ENCODE measurements at places on chromosomes 2 and 18.

DNA sequence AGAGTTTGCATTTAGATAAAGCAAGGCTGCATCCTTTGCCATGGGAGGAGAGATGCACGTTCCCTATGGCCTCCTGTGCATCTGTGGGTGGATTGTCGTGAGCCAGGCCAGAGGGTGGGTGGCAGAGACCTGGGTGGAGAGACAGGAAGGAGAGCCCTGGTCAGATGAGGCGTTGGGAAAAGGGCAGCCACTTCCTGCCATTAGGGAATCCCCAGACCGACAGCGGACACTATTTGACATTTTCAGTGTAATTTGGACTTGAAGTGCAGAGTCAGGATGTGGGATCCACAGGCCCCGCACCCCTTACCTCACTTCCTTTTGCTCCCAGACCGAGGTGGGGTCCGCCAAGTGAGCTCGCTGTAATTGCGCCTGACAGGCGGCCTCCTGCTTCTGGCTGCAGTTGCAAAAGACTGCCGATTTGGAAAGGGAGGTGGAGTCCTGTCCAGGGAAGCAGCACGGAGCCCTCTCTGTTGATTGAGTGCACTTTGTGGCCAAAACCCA lies 150.0 kb downstream of the DYSF start:
- DNase-seq, result no peak

- no peak for DNase-seq
Observed at GRCh38 chr2:101190747-101191516, 39.8 kb upstream of the TBC1D8 start.

DNA sequence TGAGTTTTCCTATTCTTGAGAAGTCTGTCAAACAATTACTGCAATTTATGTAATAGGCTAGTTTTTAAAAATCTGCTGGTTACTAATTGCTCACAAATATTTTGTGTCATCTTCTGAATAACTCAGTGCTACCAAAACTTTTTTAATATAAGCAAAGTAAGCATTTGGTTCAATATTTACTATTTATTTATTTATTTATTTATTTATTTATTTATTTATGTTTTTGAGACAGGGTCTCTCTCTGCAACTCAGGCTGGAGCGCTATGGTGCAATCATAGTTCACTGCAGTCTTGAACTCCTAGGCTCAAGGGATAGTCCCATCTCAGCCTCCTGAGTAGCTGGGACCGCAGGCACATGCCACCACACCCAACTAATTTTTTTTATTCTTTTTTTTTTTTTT lies 60.4 kb upstream of the CDH20 start:
- DNase-seq, result no peak

GRCh38 chr2:239021224-239021623 lies 173.3 kb downstream of the TWIST2 start:
- DNase-seq, result no peak

- no peak for DNase-seq
Observed at GRCh38 chr2:37013315-37013641, 46.9 kb upstream of the STRN start.

GRCh38 chr18:35998967-35999366 lies 26.5 kb downstream of the RMP24 start:
- no peak for DNase-seq

DNA sequence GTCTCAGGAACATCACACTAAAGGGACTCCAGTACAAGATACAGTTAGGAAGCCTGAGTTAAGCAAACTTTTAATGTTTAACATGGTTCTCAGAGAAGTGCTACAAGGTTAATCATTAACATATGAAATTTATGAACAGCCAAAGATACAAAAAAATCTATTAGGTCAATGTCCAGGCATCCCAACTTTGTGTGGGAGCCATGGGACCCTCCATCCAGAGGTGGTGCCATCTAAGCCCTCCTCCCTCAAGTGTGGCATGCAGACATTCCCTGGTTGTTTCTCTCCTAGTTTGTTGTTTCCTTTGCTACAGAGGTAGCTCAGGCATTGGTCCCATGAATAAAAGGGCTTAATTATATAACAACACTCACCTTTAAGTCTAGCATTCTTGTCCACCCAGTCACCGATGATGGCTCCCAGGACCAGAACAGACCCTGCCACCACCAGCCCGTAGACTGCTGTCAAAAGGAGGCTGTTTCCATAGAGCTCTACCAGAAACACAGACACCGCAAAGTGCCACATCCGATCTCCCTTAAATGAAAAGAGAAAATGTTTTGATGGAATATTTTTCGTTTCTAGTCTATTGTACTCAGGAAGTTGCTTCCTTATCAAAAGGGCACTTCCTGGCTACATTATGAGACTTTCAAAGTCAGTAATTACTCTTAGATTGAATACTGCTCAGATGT lies 5.7 kb downstream of the SLC40A1 start:
- no peak for DNase-seq

GRCh38 chr2:29420999-29421782 lies 306.0 kb downstream of the CLIP4 start:
- DNase-seq, result no peak

- DNase-seq, result no peak
Observed at GRCh38 chr2:239252801-239253200, 148.0 kb downstream of the HDAC4 start.

- no peak for DNase-seq
Observed at GRCh38 chr2:141393214-141393545, 737.6 kb downstream of the LRP1B start.

- DNase-seq, result no peak
Observed at GRCh38 chr2:227308784-227309183, 16.3 kb upstream of the MFF start.

GRCh38 chr2:69741575-69742321 lies at the start of gene ANXA4:
ANXA4 (plus strand) TSS chr2:69742134; CDS start chr2:69781566, 39,432 bp downstream.
- DNase-seq, result peak; percentile 70

GRCh38 chr2:155218292-155218924 lies 519.9 kb downstream of the KCNJ3 start:
- DNase-seq, result no peak

DNA sequence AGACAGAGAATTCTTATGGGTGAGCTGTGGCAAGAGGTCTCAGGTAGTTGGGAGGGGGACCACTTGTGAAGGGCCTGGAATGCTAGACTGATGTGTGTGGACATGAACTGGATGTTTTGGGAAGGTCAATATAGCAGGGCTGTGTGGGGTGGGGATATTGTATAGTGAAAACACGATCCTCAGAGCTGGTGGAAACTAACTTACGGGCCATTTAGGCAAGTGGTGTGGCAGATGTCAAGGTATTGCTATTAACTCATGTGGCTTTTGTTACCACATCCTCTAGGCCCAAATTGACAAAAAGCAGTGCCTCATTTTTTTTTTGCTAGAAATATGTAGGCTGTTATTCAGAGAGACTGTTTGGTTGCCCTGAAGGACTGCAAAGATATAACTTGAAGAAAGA lies 8.0 kb upstream of the GALNT1 start:
- DNase-seq, result no peak

- no peak for DNase-seq
Observed at GRCh38 chr2:169258045-169258601, 104.2 kb downstream of the LRP2 start.

- DNase-seq, result no peak
Observed at GRCh38 chr18:21747268-21747667, 6.7 kb downstream of the MIB1 start.

GRCh38 chr2:147558620-147559019 lies 286.2 kb upstream of the ACVR2A start:
- DNase-seq, result no peak

- DNase-seq, result no peak
Observed at GRCh38 chr2:118148133-118148532, 59.9 kb downstream of the INSIG2 start.

- no peak for DNase-seq
Observed at GRCh38 chr2:129734343-129735034, 245.0 kb upstream of the RAB6C start.

DNA sequence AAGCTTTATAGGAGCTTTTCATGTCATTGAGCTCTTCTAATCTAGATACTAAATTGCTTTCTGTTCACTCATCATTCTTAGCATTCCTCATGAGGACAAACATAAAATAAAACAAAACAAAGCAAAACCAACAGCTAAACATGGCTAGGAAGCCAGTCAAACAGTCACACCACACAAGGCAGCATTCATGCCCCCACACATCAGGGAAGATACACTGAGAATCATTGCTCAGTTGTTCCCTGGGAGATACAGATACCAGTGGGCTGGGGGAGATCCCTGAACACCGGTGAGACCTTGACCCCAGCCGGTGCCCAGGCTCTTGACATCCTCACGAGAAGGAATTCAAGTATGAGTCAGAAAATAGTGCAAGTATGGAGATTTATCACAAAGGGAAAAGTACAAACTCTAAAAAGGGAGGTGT lies 177.9 kb upstream of the ARL4C start:
- DNase-seq, result no peak

- DNase-seq, result no peak
Observed at GRCh38 chr18:80106482-80107051, 2.5 kb upstream of the ADNP2 start.

DNA sequence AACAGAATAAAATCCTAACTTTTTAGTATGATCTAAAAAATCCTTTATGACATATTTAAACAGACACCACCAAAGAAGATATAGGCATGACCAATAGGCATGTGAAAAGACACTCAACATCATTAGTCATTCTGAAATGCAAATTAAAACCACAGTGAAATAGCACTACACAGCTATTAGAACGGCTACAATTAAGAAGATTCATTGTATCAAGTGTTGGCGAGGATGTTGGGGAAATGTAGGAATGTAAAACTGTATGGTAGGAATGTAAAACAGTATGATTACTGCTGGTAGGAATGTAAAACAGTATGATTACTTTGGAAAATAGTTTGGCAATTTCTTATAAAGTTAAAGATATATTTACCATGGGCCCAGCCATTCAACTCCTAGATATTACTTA lies 253.3 kb upstream of the TCF4 start:
- no peak for DNase-seq

GRCh38 chr2:134148843-134149472 lies 104.9 kb upstream of the MGAT5 start:
- DNase-seq, result no peak

DNA sequence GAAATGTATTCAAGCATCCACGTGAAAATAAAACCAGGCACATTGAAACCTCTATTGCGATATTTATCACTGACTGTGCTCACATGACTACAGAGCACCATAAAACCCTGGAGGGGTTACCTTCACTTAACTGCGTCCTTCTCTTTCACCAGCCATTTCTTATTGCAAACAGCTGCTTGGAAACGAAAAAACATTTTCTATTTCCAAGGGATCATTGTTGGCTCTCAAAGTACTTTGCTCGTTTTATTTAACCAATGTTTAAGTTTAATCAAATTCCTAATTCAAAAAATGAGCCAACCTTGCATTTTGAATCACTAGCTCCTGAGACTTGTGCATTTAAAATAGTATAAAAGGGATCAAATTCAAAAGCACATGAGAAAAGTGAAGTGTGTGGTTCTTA lies 134.4 kb downstream of the OSR1 start:
- DNase-seq, result no peak

DNA sequence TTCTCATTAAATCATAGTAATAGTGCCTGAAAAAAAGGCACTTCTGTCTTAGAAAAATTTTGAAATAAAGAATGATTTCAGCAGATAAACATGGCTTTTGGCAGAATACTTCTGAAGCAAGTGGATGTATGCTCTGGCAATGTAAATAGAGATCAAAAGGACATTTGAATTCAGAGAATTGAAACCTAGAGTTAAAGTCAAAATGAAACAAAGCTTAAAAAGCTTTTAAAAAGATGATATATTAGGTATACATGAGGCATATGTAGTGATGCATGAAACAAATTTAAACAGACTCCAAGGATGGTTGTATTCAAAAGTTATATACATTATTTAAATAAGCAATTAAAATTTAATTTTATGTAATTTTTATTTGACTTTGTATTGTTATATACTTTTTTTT lies 1344.5 kb upstream of the TMEFF2 start:
- DNase-seq, result no peak

GRCh38 chr2:210224941-210225672 lies at the start of gene ACADL:
ACADL (minus strand) TSS chr2:210225447; CDS start chr2:210225263, 184 bp downstream.
- DNase-seq, result no peak

DNA sequence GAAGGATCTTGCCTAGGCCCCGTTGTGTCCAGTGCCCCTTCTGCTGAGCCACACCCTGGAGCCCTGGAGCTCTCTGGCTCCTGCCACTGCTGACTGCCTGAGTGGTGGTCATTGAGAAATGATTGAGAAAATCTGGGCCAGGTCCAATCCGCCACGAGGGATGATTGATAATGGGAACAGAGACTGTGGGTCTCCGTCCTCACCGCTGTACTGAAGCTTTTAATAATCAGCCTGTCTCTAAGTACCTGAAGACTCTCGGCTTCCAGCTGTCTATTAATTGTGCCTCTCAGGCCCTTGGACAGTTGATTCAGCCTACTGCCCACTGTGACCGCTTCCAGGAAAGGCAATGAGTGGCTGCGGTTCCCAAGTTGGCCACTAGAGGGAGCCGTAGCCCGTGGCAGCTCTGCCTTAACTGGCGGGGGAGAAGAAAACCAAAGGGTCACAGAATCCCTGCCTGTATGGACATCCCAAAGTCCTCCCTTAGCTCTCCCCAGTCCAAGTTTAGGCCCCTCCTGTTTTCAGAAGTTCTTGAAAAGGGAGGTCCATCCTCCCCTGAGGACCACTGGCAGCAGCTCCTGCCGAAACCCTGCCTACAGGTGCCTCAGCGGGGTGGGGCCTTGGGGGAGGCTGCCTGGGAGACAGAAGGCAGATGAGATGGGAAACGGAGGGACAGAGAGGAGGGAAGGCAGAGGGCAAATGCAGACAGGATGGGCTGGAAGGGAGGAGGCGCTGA lies 213.6 kb downstream of the TNS1 start:
- peak; percentile 78 for DNase-seq

GRCh38 chr2:17101596-17101995 lies 416.6 kb downstream of the RAD51AP2 start:
- no peak for DNase-seq

DNA sequence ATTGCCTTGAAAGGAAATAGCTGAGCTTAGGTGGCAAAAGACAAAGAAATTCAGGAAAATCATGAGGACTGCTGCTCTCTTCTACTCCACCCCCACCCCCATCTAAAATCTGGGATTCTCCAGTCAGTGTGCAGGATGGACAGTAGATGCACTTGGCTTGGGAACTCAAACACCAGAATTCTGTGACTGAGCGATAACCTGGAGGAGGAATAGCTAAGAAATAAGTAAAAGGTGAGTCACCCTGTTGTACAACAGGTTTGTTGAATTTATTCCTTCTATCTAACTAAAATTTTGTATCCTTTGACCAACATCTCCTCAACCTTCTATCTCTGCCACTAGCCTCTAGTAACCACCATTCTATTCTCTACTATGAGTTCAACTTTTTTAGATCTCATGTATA lies 1029.9 kb upstream of the ACVR2A start:
- no peak for DNase-seq

GRCh38 chr2:180411661-180412060 lies 404.6 kb upstream of the CWC22 start:
- no peak for DNase-seq

DNA sequence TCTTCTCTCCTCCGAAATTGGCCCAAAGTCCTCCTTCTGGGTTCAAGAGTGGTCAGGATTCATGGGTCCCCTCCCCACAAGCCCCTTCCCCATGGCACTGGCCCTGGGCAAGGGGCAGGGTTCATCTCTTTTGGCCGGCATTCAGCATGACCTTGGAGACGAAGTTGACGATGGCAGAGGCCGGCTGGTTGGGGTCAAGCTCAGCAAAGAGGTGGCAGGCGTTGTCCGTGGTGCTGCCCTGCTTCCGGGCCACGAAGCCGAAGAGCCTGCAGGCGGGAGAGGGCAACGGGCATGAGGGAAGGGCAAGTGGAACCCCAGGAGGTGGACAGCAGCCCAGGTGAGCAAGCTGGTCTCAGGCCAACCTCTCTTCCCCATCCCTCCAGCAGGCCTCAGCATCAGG lies 198.5 kb downstream of the TNS1 start:
- DNase-seq, result no peak

Data from stimulated activated CD4-positive, alpha-beta T cell treated with anti-CD3 and anti-CD28 coated beads, Interleukin-4, amount 100 ng/mL, for 24 hours (primary cell).